NCI-H2081 treated with DMSO at 0.1 percent for 48 hours (cell line): ENCODE measurements at places on chromosomes 16 and 17.

DNA sequence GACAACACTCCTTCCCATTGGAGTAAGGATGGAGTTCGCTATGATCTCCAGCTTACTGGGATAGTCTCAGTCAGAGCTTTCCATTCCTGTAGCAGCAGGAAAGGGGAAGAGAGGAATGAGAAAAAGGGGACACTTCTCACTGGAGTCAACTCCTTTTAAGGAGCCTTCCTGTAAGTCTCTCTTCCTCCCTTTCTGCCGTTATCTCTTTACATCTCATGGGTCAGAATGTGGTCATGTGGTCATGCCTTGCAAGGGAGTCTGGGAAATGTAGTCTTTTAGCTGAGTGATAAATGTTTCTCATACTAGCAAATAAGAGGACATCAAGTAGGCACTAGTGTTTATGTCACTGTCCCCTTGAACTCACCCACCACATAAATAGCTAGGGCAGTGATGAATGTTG, 227.3 kb downstream of the HAPSTR1 start:
- DNase-seq, result no peak

GRCh38 chr17:78659546-78659945, 82.3 kb upstream of the DNAH17 start:
- no peak for DNase-seq

DNA sequence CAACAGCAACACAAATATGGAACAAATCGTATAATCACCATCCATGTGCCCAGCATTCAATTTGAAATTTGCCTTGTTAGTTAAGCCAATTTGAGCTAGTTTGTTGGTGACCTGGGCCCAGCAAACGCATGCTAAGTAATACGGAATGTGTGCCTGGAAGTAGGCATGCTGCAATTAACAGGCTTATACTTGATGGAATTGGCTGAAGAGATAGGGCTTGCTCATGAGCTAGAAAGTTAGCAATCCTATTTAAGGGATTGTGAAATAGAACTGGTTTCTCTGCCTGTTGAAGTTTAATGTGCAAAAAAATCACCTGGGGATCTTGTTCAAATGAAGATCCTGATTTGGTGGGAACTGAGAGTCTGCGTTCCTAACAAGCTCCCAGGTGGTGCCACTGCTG, 8.5 kb upstream of the LPO start:
- no peak for DNase-seq

DNA sequence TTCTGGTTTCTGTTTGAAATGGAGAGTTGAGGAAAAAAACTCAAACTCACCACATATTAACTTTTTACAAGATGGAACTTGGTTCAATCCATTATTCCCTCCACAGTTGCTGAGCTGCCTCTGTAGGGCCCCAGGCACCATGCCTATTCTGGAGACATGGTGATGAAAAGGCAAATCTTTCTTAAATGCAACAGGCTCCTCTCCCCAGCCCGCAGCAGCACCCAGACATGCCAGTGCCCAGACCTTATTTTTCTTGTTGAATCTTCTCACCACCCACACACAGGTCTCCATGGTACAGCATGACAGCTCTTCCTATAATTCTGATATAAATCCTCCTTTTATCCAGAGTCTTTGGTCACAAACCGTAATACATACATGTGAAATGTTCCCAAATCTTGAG, 7.6 kb downstream of the CYTH1 start:
- DNase-seq, result no peak

- no peak for DNase-seq
Observed at GRCh38 chr17:72614476-72614870, 478.0 kb downstream of the SLC39A11 start.

DNA sequence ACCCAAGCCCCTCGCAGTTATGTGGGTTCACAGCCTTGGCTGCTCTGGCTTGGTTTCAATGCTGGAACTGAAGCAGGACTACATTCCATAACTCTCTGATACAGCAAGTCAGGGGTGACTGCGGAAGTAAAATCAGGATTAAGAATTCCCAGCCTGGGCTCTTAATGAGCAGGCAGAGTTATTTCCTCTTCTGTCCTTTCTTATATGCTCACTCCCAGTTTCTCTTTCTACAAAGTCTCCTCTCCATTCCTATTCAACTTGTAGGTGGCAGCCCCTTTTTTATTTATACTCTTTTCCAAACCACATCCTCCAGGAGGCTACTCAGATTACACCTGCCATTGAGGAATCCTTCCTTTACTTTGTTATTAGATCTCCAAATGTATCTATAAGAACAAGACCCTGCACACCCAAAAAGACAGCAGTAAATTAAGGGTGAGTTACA, 40.3 kb downstream of the HOXB1 start:
- DNase-seq, result no peak

- DNase-seq, result no peak
Observed at GRCh38 chr16:30666681-30667080, 8.4 kb downstream of the FBRS start.

DNA sequence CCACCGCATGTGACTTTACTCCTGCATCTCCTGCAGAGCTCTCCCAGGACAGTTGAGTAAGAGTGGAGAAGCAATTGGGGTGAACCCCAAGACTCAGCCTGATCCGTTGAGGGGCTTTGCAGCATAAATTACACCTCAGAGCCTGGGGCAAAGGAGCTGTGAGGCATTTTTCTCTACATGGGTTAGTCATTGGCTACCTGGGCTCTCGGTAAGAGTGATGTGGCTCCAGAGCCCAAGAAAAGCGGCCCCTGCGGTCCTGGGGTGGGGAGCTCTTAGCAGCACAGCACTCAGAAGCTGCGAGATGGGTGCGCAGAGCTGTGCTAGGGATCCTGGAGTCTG, 40.4 kb upstream of the C16orf78 start:
- no peak for DNase-seq

- DNase-seq, result no peak
Observed at GRCh38 chr16:85622683-85623082, 9.6 kb downstream of the GSE1 start.

GRCh38 chr16:31475946-31476302, 4.0 kb downstream of the TGFB1I1 start:
- no peak for DNase-seq

- DNase-seq, result no peak
Observed at GRCh38 chr16:54277845-54278703, 8.5 kb downstream of the IRX3 start.

DNA sequence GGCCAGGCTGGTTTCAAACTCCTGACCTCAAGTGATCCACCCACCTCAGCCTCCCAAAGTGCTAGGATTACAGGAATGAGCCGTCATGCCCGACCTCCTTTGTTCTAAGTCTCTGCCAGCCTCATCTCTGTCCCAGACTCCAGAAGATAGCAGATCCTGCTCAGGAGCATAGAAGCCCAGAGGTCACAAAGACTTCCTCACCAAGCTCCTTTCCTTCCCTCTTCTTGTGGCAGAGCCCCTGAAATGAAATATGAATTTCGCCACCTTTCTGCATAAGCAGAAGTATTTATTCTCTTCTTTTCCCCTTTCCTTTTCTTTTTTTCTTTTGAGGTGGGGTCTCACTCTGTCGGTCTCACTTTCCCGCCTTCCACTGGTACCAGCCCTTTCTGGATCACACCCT, 11.5 kb upstream of the PIPOX start:
- DNase-seq, result no peak

- no peak for DNase-seq
Observed at GRCh38 chr16:4937782-4938682, 1.1 kb upstream of the PPL start.

- no peak for DNase-seq
Observed at GRCh38 chr17:2369551-2370210, 31.2 kb downstream of the MNT start.

DNA sequence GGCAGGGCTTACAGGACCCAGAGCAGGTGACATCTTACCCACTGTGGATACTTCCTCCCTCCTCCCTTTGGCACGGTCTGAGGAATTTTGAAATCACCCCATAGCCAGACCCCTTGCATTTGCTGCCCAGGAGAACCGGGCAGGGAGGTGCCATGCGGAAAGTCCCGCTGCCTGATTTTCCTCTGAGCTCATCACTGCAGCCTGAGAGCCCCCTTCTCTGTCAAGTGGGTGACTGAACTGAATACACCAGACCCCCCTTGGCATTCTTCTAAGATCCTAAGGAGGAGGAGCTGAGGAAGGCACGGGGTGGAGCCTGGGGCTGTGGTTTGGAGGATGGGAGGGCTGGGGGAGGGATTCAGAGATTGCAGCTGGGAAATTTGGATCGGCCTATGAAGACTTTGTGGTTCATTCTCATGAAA, 173.4 kb downstream of the RAB11FIP4 start:
- DNase-seq, result no peak

GRCh38 chr17:43877451-43878155, 29.7 kb downstream of the MPP2 start:
- no peak for DNase-seq
